ENCODE measurements at places on chromosomes 6 and 20.

DNA sequence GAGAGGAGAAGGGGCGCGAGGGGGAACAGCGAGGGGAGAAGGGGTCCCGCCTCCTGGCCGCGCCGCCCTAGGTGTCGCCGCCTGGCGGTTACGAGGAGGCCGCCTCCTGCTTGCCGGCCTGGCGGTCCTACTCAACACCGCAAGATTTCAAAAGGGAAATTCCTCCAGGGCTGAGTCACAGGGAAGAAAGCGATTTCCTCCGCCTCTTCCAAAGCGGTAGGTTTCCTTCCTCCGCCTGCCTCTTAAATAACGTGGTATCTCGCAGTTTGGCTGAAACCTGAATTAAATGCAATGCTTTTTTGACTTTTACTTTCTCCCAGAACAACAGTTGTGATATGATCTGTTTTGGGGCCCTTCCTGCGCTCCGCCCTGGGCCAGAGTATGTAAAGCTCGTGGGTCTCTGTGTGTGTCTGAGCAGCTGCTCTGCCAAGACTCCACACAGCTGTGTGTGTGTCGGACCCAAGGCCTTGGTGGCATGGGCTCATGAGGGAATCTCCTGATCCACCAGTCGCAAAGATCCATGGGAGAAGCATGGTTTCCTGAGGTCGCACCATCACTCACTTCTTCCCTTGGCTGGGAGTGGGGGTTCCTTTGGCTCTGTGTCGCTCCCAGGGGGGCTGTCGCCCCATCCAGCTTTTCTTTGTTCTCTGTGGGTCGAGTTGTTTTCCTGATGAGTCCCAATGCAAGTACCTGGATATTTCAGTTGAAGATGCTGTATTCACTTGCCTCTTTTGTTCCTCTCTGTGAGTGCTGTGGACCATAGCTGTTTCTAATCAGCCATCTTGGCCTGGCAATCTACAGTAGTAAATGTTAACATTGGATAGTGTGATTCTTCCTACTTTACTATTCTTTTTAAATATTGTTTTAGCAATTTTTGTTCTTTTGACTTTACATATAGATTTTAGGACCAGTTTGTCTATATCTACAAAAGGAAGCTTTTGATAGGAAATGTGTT lies 31.6 kb upstream of the NOTCH4 start:
- peak; percentile 67 for DNase-seq

DNA sequence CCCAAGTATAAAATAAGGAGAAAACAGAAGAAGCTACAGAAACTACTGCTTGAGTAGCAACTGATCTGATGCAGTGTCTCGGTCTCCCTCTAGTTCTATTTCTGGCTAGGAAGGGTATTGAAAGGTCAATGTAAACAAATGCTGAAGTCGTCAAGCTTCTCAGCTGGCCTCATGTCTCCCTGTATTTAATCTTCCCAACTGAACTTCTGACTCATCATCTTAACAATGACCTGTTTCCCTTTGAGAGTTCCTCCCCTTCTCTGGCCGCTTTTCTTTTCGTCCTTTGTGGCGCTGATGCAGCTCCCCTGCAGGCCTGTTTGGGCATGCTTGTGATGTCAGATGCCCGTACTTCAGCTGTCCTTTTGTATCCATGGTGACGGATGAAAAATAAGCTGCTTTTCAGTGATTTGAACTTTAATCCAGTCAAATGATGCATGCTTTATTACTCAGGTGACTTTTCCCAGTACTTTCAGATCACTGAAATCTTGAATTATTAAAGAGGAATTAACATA lies 7.8 kb upstream of the LCA5 start:
- DNase-seq: peak; percentile 92

DNA sequence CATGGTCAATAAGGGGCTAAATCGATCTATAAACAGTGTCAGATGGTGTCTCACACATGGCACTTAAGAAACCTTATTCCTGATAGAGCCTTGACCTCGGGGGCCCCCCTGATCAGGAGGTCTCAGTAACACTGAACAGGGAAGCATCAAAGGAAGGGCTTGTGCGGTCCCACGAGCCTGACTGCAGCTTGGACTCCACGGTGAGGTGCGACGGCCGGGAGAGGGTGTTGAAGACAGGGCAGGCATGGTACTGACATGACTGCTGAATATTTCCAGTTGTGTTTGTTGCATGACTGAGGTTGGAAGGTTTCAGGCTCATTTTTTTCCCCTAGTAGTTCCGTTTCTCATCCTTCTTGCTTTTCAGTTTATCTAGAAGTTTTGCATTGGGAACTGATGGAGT lies 107.1 kb upstream of the JAG1 start:
- DNase-seq: no peak

- no peak for DNase-seq
These were observed 22.4 kb downstream of the MANBAL start for GRCh38 chr20:37311710-37312355.

DNA sequence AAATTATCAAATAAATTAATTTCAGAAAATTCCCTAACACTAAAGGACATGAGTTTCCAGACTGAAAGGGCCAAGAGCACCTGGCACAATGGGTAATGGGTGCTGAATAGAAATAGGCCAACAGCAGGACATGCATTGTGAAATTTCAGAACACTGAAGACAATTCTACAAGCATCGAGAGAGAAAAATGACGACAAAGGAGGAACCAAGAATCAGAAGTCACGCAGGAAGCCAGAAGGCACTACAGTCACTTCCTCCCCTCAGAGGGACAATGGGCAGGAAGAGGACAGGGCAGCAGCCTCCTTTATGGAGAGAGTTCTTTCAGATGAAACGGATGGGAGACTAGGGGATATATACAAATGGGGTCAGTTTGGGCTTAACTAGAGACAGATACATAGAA lies 29.6 kb downstream of the PCNA start:
- DNase-seq: no peak

DNA sequence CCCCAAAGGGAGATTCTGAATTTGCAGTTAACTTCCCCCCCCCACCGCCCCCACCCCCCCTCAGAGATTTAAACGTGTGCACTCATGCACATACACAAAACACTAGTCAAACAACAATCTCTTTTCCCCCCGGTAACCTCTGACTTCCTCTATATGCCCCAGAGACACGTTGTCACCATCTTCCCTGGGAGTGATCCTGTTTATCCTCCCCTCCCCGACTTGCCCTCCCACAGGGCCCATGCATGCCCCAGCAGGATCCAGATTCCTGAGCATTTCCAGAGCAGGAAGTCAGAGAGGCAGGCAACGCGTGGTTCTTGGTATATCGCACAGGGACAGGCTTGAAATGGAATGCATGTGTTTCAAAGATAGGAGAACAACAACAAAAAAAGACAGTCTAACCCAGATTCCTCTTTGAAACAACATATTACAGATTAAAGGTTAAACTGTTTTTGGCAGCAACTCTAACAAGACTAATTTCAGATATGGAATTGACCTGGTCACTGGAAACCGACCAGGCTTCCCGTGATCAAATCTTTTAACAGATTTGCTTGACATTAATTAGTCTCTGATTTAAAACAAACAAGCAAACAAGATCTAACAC lies 1.3 kb downstream of the BLCAP start:
- no peak for DNase-seq

DNA sequence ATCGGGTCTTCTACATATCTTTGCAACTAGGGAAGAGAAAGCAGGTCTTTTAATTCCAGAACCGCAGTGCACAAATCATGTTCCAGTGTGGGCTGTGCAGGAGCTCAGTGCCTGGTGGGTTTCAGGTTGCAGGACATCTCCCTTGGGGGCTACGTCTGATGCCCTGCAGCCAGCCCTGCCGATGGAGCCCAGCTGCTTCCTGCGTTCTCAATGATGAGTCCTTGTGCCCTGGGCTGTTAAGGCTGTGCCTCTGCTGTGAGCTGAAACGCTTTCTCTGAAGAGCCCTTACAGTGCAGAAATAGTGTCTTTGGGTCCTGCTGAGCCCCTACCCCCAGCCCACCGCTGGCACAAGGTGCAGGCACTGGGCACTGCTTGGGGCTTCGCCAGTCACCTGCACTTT lies 192.9 kb downstream of the SYNDIG1 start:
- no peak for DNase-seq

- DNase-seq: no peak
These were observed 6.4 kb upstream of the MPC1 start for GRCh38 chr6:166389119-166389518.

DNA sequence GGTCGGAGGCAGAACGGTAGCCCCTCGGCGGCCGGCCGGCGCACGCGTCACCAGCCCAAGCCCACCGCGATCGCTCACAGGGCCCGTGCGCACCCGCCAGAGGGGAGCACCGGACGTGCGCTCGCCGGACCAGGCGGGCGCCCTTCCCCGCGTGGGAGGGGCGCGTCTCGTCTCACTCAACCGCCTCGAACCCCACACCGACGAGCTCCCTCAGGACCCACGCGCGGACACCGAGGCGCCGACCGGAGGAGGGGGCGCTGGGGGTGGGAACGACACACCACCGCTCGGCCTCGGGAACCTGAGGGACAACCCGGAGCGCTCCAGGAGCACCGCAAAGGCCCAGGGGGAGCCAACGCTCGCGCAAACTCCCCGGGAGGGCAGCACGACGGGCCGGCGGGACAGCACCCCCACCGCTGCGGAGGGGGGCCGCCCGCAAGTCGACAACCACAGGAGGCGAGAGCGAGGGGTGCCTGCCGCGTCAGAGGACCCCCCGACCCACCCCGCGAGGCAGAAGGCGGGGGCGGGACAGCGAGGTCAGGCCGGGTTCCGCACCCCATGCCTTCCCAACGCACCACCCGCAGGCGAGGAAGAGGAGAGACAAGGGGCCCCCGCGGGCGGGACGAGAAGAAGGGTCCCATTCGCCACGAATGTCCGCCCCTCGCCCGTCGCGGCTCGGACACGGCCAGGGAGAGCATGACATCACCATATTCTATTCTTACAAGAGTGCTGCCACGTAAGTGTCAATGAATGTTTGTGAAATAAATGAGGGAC lies 512.7 kb upstream of the ZNF337 start:
- no peak for DNase-seq

DNA sequence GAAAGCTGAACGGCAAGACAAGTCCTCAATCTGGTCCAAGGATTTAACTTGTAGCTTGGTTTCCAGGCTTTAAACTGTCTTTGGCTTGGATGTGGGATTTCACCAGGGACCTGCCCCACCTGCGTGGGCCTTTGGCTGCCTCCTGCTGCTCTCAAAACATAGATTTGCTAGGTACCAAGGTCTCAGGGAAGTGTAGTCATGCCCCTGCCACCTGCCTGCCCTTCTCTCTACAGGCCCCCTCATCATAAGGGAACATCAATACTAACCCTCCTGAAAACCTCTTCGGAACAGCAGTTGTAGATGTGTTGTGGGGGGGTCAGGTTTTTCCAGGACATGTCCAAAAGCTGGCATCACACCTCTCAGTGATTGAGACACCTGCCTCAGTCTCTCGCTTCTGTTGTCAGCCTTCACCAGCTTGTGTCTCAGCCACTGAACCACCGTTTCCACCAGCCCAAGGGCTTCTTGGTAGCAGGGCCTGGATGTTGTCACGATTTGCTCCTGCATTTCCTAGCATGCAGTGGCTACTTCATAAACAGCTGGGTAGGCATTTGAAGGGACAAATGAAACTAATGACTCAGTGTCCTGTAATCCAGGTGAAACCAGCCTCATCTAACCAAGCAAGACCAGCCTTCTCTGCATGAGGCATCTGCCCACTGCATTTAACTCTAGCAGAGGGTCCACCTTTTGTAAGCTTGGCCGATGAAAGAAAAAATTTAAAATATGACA lies 141.6 kb upstream of the THBS2 start:
- no peak for DNase-seq

DNA sequence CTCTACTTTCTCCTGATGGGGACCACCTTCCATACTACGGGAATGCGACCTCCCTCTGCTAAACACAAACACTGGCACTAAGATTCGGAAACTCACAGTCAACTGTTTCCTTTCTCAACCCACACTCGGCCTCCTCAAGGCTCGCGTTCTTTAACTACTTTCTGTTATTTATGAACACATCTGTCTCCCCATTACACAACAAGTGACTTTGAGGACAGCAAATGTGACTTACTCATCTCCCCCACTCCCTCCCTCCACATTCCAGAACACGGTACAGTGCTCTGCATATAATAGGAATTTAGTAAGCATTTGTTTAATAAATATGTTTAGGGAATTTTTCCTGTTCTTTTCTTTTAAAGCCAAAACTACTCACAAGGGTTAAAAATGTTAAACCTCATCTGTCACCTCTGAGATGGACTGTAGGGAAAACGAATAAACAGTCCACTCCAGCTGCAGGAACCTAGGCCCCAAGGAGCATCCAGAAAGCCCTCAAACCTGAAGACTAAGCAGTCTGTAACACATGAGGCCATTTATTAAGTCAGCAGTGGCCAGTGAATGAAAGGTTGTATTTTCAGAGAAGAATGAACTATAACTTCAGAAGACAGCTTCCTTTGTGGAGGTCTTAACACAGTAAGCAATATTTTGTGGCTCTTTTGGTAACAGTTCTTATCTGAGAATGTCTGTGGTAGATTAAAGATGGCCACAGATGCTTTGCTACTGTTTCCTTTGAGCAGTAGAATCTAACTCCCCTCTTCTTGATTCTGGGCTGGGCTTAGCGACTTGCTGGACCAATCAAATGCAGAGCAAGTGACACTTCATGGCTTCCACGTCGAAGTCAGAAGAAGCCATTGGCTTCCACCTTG lies 209.6 kb upstream of the DTNBP1 start:
- no peak for DNase-seq

- DNase-seq: no peak
These were observed 168.4 kb upstream of the CDYL start for GRCh38 chr6:4607793-4608192.

DNA sequence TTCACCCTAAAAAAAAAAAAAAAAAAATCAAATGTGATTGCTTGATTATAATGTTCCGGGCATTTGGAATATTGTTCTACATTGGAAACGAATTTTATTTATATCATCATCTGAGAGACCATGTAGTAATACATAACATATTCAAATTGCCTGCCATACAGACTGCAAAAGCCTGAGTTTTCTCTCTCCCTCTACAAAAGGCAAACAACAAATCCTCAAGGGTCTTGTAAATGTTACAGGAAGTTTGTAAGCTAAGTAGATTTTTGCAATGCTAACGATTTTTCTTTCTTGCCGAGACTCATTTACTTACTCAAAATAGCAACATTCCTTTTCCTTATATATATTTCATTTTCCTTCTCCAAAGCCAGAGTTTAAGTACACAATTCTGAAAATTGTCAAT lies 49.0 kb upstream of the HTR1E start:
- DNase-seq: no peak

DNA sequence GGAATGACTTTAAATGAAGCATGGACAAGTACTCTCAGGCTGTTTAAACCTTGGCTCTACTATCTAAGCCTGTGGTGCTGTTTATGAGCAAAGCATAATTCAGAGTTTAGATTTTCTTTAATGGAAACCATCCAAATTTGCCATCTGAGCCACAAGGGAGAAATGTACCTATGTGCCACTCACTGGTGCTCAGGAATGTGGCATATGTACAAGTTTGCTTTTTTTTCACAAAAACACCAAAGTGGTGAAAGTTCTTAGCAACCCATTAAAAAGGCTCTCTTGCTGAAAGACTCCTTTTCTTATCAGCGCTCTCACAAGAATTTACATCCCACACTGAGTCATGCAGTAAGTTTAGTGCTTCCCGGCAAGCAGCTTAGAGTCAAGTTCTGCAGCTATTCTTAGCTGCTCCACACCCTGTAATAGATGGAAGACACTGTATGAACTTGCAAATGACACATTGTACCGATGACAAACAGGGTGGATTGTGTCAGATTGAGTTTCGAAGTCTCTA lies 57.3 kb upstream of the MLIP start:
- no peak for DNase-seq

GRCh38 chr20:50514750-50515149 lies 4.6 kb downstream of the PTPN1 start:
- DNase-seq: no peak
